Activated naive CD4-positive, alpha-beta T cell (primary cell): ENCODE measurements at places on chromosomes 11 and 22.

- DNase-seq: no peak
Measured at GRCh38 chr11:119692540-119692820, 36.5 kb downstream of the NECTIN1 start.

DNA sequence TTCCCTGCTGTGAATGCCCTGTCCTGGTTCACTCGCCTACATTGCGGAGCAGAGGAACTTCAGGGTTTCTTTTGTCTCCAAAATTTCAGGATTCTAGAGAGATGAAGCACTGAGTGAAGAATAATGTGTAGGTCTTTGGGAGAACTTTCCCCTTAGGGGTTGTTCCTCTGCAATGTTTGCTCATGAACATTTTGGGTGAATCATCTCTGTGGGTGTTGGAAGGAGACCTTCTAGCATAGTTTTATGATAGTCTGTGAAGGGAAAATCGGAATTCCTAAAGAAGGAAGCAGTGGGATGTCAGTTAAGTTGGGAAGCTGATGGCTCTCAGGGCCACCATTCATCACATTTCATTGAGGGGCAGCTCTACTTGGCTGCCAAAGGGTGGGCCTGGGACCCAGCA is 64.8 kb downstream of the MIAT start:
- no peak for DNase-seq

GRCh38 chr22:46081036-46081830 is 69.1 kb upstream of the PPARA start:
- no peak for DNase-seq

DNA sequence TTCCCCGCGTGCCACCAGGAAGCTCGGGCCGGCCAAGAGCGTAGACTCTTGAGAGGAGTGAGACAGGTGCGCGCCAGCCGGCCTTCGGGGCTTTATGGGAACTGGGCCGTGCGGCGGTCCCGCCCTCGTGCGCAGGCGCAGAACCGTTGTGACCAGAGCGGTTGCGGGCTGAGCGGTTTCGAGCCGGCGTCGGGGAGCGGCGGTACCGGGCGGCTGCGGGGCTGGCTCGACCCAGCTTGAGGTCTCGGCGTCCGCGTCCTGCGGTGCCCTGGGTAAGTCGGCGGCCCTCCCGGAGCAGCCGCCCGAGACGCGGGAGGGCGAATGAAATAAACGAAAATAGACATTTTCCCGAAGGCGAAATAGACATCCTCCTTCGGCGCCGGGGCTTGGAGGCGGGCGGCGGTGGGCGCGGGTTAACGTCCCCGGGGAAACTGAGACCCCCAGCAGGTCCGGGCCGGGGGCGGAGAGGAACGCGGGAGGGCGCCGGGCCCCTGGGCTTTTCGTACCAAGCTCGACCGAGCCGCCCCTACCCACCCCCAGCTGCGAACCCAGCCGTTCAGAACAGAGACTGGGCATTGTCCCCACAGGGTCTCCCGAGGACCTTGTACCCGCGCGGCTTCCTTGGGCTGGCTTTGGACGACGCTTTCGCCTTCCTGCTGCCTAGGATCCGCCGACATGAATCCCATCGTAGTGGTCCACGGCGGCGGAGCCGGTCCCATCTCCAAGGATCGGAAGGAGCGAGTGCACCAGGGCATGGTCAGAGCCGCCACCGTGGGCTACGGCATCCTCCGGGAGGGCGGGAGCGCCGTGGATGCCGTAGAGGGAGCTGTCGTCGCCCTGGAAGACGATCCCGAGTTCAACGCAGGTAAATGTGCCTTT is at the start of gene ASRGL1:
Gene ASRGL1 (plus strand): TSS at position 146 of the 879 bp plus-strand sequence. CDS start 530 bp downstream, at position 676.
- DNase-seq: peak; percentile 64

- no peak for DNase-seq
Measured at GRCh38 chr11:31022080-31022479, 347.5 kb downstream of the DCDC1 start.

DNA sequence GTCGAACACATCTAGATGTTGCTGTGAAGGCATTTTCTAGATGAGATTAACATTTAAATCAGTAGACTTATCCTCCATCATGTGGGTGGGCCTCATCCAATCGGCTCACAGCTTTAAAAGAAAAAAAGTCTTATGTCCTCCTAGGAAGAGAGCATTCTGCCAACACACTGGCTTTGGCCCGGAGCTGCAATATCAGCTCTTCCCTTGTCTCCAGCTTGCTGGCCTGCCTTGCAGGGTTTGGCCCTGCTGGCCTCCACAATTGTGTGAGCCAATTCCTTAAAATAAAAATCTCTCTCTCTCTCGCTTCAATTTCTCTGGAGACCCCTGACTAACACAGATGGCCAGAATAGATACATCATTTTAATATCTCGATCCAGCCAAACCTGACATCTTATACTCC is 13.1 kb upstream of the ABCC8 start:
- DNase-seq: no peak

GRCh38 chr11:10317151-10317755 is 12.4 kb downstream of the ADM start:
- DNase-seq: no peak

DNA sequence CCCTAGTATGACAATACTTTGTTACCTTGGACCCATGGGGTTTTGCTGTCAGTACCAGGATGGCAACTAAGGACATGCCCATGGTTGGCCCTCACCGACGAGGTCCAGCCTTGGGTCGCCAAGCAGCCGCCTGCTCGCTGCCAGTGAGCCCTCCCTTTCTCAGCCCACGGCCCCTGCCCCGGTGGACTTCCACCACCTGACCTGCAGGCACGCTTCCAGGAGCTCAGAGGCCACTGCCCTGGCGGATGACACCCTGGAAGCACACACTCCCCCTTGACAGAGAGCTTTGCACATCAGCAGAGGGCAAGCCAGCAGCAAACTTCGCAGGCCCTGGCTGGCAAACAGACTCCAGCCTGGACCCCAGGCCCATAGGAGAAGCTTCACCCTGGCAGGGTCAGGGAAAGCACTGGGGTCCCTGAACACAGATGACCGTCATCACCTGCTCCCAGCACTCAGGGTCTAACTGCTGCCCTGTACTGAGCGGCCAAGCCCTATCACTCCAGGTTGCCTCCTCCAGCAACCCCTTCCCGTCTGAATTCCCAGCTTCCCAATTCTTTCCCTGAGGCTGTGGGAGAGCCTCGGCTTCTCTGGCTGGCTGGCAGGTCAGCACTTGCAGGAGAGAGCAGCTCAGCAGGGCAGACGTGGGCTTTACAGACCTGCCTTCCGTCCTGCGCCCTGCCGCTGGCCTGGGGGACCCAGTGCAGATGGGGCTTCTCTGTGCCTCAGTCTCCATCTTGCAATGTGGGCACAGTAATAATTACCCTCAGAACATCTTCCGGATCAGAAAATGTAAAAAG is 2.7 kb upstream of the PPARA start:
- DNase-seq: no peak

DNA sequence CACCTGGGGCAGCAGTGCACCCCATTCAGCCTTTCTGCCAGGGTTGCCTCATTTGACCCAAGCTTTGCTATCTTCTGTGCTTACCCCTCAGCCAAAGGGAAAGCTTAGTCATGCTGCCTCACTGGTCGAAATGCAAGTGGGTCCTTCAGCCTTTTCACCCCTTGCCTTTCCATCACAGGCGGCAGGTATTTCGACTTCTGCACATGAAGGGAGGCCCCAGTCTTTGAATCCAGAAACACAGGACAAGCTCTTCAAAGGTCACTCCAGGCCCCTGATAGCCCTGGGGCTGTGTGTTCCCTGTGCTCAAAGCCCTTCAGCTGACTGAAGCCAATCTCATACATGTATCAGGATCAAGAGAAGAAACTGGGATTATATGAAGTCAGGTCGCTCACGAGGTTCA is 129.7 kb downstream of the SNX19 start:
- no peak for DNase-seq

- no peak for DNase-seq
Measured at GRCh38 chr11:6452219-6452618, 11.4 kb upstream of the HPX start.

GRCh38 chr11:75734491-75735180 is 17.0 kb downstream of the MOGAT2 start:
- no peak for DNase-seq

GRCh38 chr11:115676206-115676605 is 172.0 kb upstream of the CADM1 start:
- DNase-seq: no peak

DNA sequence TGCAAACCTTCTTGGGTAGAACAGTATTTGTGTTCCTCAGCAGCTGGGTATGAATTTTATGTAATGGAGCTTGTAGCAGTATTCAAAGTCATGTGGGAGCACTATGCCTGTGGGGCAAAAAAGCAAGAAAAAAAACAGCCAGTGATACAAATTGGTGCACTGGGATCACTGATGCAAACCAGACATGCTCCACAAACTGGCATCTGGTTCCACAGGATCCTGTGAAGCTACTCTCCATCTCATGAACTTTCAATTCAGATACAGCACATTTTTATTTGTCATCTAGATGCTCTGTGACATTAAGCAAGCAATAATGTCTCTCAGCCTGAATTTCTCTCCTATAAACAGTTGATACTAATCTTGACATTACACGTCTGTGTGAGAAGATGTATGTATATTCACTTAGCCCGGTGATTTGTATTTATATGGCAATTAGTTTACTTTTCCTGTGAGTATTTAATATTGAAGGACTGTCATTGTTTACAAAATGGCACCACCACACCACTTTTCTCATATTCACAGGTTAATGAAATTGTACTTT is 208.5 kb upstream of the GRIA4 start:
- DNase-seq: no peak

- no peak for DNase-seq
Measured at GRCh38 chr11:45676522-45677095, 11.2 kb upstream of the CHST1 start.

DNA sequence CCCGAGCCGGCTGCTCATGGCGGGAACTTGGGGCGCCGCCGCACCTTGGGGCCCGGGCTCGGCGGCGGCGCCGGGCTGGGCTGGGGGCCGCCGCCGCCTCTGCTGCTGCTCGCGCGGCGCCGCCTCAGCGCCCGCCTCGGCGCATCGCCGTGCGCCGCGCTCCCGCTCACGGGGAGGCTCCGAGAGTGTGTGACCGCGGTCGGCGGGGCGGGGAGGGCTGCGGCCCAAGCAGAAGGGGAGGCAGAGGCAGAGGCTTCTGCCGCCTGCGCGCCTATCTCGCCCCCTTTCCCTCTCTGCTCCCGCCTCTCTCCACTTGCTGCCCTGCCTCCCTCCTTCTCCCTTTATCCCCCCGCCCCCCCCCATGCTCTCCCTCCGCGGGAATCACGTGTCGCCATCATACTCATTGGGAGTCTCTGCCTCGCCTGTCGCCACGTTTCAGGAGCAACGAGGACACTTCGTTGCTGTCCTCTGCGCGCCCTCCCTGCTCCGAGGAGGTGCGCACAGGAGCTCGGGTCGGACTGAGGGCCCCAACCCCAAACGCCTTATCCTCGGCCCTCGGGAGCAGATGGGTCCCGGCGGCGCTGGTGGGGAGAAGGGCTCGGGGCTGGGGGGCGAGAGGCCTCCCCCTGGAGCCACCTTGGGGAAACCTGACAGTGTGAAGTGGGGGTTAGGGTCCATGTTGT is at the start of gene GUCY1A2:
Gene GUCY1A2 (minus strand): TSS at position 258 of the 683 bp plus-strand sequence. CDS start 421 bp downstream, outside the sequence.
- no peak for DNase-seq

DNA sequence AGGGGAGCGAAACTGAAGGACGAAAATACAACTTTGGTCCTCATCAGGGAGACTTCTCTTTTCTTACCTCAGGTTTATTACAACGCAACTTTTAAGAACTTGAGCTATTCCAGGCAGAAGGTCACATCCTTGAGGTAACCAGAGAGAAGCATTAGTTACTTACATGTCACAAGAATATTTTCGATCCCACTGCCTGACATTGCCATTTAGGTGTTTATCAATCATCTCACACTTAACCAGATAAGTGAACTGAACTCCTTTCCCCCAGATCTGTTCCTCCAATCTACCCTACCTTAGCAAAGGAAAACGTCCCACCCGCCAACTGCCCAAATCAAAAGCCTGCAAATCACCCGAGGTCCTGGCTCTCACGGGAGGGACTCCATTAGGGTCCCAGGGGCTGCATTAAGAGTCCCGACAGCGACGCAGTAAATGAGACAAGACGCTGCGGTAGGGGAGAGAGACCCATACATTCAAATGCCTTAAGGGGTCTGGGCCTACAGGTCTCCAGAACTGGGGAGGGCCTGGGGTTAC is 734 bp downstream of the ZNF280B start:
- DNase-seq: no peak

DNA sequence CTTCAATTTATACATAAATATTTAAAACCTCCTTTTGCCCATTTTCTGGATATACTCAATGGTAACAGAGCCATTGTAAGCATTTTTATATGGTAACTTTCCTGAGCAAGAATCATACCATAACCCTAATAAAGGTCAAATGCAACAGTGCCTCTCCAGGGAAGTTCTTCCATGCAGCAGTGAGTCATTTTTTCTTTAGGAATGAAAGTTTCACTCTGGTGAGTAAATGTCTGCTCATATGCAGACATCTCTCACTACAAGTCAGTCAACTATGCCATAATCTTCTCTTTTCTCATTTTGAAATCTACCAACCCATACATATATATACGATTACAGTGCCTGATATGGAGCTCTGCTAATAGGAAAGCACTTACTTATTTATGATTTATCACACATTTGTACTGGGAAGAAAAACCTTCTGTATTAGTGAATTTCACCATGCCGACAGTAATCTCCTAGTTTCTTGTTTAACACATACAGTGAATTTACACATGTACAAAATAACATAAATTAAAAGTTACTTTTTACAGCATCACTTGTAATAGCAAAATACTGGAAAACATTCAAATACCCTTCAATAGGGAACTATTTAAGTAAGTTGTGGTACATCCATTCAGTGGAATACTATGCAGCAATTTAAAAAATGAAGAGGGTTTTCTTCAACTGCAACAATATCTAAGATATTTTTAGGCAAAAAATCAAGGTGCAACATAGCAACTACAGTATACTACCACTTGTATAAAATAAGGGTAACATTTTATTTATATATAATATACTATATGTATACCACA is 16.0 kb downstream of the STK33 start:
- no peak for DNase-seq

DNA sequence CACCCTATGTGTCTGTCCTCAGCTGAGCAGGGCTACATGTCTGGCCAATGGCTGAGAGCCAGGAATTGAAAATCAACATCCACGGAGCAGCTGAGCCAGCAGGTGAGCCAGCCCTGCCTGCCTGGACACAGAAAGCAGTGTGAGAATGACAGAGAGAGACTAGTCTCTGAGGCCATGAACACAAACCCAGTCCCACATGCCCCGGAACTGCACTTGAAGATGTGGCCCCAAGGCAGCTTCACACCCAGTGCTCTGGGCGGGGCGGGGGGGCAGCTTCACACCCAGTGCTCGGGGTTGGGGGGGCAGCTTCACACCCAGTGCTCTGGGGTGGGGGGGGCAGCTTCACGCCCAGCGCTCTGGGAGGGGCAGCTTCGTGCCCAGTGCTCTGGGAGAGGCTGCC is 37.6 kb downstream of the TRMU start:
- DNase-seq: no peak

GRCh38 chr22:43289976-43290721 is 53.0 kb downstream of the SCUBE1 start:
- no peak for DNase-seq

- DNase-seq: no peak
Measured at GRCh38 chr11:7849018-7849417, 52.3 kb upstream of the OR5P2 start.

GRCh38 chr11:104991994-104992393 is 23.6 kb upstream of the CASP4 start:
- DNase-seq: no peak

- DNase-seq: no peak
Measured at GRCh38 chr11:1893581-1894359, 2.1 kb upstream of the PRR33 start.

- DNase-seq: no peak
Measured at GRCh38 chr22:21101877-21102638, 56.3 kb downstream of the LRRC74B start.
